ENCODE measurements at places on chromosomes 16 and 17. TPM values are rescaled to one million over a fixed set of nuclear protein-coding genes. Genes with fewer than 3 reads are reported as not detected.

Gene RNF227
- 2.4 TPM for total RNA-seq

Gene CDRT15
- total RNA-seq: not detected

- H3K27ac ChIP-seq: no peak overlapping the region
- no peaks in the 10 kb centered on the region for H3K4me1 ChIP-seq
- no peaks in the 10 kb centered on the region for H3K27me3 ChIP-seq
- H3K4me3 ChIP-seq: no peak overlapping the region
- peaks cover 64% of the 10 kb centered on the region for H3K36me3 ChIP-seq
These were observed 64.3 kb downstream of the ZNF778 start for GRCh38 chr16:89281829-89282228.

DNA sequence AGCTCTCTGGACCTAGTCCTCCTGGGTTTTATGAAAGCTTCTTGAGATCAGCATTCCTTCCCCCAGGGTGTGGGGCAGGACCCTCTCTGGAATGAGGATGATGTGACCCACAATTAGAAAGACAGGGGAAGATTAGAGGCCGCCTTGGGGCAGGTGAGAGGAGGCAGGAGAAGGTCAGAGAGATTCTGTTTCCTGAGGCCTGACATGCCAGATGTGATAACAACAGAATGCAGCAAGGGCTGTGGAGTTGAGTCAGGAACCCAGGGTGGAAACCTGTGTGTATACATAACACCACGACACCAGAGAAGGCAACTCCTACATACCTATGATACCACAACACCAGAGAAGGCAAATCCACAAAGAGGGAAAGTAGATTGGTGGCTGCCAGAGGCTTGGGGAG lies 5.4 kb upstream of the SLC5A10 start:
- H3K27me3 ChIP-seq: no peaks in the 10 kb centered on the region
- no peak overlapping the region for H3K4me3 ChIP-seq
- no peak for DNase-seq
- H3K27ac ChIP-seq: no peak overlapping the region
- H3K36me3 ChIP-seq: no peaks in the 10 kb centered on the region
- H3K4me1 ChIP-seq: no peaks in the 10 kb centered on the region
